ENCODE measurements at places on chromosomes 7 and 10.
A peak's percentile ranks its signal among the peaks of the same experiment; 100 is the strongest.

DNA sequence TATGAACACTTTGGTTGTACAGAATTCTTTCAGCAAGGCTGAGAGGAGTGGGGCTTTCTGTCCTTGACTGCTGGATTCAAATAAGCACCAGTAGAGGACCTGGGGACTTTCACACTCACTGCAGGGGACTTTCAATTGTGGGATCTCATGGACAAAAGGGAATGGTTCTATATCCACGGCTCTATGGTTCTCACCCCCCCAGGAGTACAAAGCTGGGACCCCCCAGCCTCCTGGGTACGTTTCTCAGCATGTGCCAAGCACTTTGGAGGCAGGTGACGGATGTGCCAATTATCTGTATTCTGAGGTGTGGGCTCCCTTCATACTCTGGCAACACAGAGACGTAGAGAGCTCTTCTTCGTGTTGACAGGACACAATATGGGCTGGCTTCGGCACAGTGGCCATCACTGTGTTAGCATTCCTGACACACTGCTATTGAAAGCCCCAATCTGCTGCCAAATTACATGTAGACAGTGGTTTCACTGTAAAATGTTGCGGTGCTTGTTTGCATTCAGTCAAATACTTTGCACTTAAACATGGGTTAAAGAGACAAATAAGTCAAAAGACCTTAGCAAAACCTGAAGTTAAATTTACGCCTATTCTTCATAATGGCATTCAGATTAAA lies 92.7 kb upstream of the SAMD8 start:
- no peak for DNase-seq

GRCh38 chr10:59868696-59869593 lies 37.4 kb downstream of the CCDC6 start:
- no peak for DNase-seq

DNA sequence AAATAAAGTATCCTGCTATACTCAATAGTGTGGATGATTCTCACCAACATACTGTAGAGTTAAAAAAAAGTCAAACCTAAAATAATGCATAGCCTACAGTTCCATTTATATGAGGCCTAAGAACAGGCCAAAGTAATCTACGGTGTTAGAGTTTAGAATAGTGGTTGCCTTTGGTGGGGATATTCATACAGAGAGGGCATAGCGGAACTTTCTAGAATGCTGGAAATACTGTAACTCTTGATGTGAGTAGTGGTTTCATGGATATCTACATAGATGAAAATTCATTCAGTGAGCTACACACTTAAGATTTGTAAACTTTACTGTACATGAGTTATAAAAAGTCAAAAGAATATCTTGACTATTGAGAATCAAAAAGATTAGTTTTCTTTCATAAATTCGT lies 349.9 kb upstream of the NFE2L3 start:
- DNase-seq: no peak

- no peak for DNase-seq
Observed at GRCh38 chr10:112393827-112394226, 19.9 kb downstream of the ACSL5 start.

- DNase-seq: no peak
Observed at GRCh38 chr7:84304407-84304806, 109.8 kb upstream of the SEMA3A start.

DNA sequence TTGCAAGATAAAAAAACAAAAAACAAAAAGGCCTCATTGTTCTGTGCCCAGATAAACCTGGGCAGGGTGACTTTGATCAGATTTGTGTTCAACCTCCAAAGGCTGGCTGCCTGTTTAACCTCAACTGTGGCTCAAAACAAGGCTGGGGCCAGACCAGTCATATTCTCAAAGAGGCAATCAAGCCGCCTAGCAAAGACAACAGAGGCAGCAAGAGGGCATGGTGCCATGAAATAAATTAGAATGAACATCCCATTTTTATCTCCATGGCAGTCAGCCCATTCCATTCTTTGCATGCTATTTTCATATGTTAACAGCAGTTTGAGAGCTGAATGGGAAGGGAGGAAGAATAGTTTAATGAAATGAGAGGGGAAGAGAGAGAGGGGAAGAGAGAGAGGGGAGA lies 1150.3 kb downstream of the TYW1 start:
- DNase-seq: no peak

DNA sequence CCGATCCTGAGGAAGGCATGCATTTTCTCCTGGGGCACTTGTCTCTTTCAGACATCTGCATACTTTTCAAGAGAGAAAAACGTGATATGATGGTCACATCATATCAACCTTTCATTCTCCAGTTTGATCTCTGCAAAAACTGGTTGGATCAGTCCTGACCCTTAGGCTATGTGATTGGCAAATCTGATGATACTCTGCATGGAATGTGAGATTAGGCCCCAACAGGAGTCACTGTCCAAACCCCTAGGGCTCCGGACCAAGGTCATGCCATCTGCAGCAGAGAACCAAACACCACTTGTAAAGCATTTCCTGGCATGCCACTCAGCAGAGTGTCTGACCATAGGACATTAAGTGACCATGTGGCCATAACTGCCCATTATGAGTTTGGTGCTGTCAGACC lies 8.6 kb downstream of the GCK start:
- DNase-seq: no peak

DNA sequence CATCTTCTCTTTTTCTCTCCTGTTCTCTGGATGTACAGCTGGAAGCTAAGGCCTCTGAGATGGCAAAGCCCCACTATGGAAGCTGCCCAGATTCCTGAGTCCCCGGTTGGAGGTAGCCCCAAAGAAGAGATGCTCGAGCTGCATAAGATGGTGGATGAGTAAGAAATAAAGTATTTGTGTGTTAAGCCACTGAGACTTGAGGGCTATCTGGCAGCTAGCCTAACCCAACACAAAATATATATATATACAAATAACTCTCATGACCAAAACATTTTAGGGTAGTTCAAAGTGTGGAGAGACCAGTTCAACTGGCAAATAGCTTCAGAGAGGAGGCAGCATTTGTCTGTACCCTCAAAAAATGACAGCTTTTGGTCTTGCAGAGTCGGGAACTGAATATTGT lies 72.4 kb upstream of the PDE1C start:
- no peak for DNase-seq

- DNase-seq: no peak
Observed at GRCh38 chr10:12221323-12222298, 25.6 kb downstream of the CDC123 start.

DNA sequence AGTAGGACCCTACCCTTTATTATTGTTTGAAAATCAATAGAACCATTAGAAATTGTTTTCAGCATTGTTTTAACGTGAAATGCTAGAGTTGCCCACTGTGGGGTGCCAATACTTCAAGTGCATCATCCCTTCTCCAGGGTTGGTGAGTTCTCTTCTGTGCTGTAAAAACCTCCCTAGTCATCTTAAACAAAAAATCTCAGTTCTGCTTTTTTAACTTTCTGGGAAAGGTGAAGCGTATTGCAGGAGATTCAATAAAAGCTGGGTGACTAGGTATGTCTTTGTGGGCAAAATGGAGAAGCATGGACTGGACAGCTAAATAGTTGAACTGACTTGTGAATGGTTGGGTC lies 699.1 kb downstream of the SUGCT start:
- DNase-seq: no peak

- no peak for DNase-seq
Observed at GRCh38 chr7:98808751-98809460, 60.9 kb downstream of the TMEM130 start.

- DNase-seq: no peak
Observed at GRCh38 chr10:99661377-99661763, 2.1 kb downstream of the ENTPD7 start.

GRCh38 chr7:34337163-34337562 lies 320.9 kb upstream of the NPSR1 start:
- DNase-seq: no peak

GRCh38 chr7:17600340-17600752 lies 301.9 kb downstream of the AHR start:
- DNase-seq: no peak

GRCh38 chr10:14954001-14954770 lies at the start of gene DCLRE1C:
DCLRE1C (minus strand) TSS chr10:14954096; CDS start chr10:14954010, 86 bp downstream.
- DNase-seq: peak; percentile 91

- DNase-seq: no peak
Observed at GRCh38 chr7:12552876-12553275, 17.6 kb upstream of the SCIN start.

- no peak for DNase-seq
Observed at GRCh38 chr7:79199266-79199665, 254.2 kb downstream of the MAGI2 start.

- no peak for DNase-seq
Observed at GRCh38 chr7:15011289-15011688, 108.7 kb upstream of the DGKB start.

DNA sequence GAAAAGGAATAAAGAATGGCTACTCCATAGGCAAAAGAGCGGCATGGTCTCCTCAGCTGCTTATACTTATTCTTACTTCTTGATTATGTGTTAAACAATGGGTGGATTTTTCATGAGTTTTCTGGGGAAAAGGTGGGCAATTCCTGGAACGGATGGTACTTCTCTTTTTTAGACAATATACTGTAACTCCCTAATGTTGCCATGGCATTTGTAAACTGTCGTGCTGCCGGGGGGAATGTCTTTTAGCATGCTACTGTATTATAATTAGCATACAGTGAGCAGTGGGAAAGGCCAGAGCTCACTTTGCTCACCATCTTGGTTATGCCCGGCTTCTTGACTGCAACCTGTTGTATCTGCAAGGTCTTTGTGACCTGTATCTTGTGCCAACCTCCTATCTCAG lies 372.1 kb upstream of the AKR1E2 start:
- DNase-seq: no peak

DNA sequence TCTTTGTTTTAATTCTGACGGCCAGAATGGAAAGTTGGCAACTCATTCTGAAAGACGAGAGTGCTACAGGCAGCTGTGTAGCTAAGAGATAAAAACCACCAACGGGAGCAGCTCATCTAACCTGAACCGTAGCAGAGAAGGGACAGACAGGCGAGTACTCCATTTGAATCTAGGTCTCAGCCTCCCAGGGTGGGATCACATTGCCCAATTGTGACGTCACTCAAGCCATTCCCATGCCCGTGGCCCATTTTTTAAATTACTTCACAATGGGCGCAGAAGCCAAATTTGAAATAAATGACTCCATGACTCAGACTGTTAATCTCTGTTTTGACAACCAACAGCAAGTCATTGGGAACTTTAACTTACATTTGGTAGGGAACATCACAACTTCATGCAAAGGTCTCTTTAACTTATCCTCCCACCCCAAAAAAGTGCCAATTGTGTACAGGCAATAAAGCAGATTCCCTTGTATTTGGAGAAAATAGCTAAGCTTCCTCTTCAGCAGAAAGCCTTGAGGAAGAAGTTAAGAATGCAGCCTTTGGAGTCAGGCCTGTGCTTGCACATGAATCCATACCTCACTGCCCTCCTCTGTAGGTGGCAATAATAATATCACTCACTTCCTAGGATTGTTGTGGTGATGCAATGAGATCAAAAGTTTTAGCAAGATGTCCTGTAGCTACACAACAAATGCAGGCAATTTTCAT lies 93.2 kb upstream of the KIF5B start:
- DNase-seq: no peak

DNA sequence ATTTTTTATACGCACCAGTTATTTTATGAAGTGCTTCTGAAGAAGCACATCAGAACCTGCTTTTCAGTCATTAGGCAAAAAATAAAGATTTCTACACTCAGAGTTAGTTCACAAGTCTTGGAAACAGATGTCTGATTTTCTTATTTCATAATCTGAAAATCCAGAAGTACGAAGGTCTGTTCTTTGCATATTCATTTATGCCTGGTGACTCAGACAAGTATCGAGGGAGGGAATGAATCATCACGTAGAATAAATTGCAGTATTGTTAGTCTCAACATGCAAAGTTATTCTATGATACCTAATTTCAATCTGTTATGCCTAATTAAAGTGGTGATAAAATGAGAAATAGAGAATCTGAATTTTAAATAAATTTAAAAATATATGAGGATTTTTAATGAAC lies 113.6 kb upstream of the SEM1 start:
- no peak for DNase-seq

- DNase-seq: no peak
Observed at GRCh38 chr10:95411635-95412034, 120.8 kb upstream of the PDLIM1 start.

DNA sequence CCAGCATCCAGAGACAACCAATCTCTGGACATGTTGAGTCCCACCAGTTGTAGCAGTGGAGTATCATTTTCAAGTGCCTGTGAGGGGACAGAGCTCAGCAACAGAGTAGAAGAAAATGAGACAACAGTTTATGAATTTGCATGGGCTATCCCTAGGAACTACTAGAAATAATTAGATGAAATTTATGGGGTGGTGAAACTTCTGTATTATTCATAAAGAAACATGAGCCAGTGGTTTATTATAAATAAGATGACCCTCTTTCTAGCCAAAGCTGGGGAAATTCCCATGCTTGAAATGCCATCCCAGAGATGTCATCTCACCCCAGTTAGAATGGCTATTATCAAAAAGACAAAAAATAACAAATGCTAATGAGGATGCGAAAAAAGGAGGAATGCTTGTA lies 55.1 kb upstream of the ITGB8 start:
- no peak for DNase-seq
